ENCODE measurements at places on chromosomes 13 and 19.

- DNase-seq, result no peak
Measured at GRCh38 chr13:108304170-108305016, 34.9 kb downstream of the TNFSF13B start.

DNA sequence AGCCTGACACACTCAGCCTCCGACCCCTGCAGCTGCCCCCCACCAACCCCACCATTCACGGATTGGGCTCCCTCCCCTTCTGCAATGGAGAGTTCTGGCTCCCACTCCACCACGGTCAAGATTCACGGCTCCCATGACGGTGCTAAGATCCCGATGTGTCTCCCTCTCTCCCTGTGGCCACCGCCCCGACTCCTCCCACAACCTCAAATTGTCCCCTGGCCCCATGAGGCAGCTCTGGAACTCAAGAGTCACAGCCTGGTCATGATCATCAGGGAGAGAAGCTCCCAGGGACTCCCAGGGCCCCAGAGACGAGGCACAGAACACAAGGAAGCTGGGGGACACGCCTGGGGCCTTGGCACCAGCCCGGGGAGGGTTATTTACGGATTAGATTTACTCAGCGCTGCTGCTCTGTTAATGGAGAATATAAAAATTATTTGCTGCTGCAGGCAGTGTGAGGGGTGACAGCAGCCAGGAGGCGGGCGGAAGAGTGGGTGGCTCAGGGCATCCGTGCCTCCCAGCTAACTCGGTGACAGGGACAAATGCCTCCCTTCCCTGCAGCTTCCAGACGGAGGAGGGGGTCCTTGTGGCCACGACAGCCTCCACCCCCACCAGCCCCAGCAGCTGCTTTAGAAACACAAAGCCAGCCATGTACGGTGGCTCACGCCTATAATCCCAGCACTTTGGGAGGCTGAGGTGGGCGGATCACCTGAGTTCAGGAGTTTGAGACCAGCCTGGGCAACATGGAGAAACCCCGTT lies 184.2 kb downstream of the PTPRS start:
- DNase-seq, result no peak

GRCh38 chr19:37855098-37855497 lies 51.3 kb downstream of the WDR87 start:
- no peak for DNase-seq

GRCh38 chr13:49481788-49482187 lies 14.0 kb upstream of the PHF11 start:
- DNase-seq, result no peak

DNA sequence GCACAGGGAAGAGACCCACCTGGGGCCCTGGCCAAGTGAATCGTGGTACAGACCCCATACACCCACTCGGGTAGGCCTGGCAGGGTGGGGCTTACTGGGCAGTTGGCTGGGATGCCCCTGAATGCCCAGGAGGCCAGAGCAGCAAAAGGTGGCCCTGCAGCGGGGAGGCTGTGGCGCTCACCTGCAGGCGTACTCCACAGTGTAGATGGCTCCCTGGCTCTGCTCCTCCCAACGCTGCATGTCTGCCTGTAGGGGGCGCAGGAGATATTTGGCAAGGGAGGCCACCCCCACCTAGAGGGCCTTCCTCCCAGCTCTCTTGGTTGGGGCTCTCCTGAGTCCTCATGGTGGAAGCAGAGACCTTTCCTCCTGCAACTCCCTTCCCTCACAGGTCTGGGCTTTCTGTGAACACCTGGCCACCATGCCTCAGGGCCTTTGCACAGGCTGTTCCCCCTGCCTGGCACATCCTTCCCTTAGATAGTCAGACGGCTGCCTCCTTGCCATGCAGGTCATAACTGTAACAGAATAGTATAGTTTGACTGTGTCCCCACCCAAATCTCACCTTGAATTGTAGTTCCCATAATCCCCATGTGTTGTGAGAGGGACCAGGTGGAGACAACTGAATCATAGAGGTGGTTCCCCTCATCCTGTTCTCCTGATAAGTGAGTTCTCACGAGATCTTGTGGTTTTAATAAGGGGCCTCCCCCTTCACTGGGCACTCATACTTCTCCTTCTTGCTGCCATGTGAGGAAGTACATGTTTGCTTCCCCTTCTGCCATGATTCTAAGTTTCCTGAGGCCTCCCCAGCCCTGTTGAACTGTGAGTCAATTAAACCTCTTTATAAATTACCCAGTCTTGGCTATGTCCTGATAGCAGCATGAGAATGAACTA lies 5.9 kb downstream of the BORCS8 start:
- peak; percentile 35 for DNase-seq

DNA sequence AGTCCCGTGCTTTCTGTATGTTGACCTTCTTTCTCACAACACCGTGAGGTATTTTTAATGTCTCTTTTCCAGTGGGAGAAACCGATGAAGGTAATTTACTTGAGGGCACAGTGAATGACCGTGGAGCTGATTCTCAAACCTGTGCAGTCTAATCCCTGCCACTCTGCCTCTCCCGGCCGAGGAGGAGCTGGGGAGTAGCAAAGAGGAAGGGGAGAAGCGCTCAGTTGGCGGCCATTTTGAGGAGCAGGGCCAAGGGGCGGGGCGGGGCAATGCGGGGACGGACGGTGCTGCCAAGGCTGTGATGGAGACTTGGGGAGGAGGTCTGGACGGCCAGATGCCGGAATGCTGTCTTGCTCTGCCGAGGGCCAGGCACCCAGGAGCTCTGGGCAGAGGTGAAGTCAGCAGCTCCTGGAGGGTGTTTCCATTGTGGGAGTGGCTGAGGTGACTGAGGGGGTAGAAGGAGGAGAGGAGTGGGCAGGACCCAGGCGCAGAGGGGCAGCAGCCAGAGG lies 12.4 kb upstream of the RANBP3 start:
- no peak for DNase-seq

- no peak for DNase-seq
Measured at GRCh38 chr13:30735872-30736175, 481 bp downstream of the ALOX5AP start.

Measured in activated gamma-delta T cell treated with anti-CD3 and anti-CD28 coated beads, Interleukin-2, amount 50 U/mL, for 16 hours (primary cell).